ENCODE measurements at places on chromosomes 3 and 15.

DNA sequence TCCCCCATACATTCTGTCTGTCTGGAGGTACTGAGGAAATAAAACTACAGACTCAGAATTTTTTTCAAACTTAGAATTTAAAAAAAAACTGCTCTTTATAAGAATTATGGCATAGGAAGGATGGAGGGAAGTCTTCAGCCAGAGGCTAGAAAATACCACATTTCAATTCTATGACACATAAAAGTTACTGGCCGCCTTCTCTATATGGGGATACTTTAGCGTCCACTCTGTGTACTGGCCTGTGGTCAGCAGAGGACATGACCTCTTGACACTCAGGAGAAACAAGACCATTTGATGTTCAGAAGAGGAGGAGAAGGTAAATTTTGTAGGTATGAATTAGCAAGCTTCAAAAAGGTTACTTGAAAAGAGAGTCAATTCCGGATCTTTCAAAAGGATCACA is 417.4 kb downstream of the MFSD1 start:
- no peak for DNase-seq

DNA sequence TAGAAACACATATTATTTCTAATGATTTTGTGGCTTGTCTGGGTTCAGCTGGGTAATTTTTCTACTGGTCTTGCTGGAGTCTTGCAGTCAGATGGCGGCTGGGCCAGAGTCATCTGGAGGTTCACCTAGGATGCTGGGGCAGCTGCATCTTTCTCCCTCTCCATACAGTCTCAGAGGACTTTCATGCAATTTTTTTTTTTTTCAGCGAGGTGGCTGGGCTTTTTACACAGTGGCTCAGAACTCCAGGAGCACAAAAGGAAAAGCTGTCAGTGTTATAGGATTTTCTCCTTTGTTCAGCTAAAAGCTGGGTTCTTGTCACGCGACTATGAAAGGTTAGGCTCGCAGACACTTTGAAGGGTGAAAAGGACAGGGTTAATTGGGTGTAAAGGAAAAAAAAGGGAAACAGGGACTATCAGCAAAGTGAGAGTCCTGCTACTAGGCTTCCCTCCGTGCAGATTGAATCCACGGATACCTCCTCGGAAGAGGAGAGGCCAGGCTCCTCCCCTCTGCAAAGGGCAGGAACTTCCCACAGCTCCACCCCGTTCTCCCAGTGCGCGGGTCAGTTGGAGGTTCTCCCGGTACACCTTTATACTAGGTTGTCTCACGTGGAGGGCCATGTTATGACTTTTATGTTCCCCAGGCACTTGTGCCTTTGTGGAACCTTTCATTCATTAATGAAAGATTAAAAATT is 44.3 kb downstream of the ADGRG7 start:
- no peak for DNase-seq

GRCh38 chr3:132549890-132550578 is 47.0 kb upstream of the ACKR4 start:
- DNase-seq, result no peak

- DNase-seq, result no peak
Measured at GRCh38 chr15:70276401-70276800, 178.7 kb upstream of the TLE3 start.

DNA sequence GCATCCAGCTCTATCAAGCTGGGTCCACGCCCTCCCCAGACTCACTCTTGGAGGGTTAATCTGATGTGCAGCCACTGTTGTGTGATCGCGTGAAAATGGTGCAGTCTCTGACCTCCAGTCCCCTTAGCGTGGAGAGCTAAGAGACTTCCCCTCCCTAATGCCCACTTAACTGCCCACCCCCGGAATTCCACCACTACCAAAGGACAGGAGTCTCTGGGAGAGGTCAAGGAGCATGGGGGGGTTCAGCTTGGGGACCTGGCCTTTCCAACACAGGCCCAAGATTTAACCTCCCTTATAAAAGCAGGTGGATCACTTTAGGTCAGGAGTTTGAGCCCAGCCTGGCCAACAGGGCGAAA is 48.8 kb downstream of the CCDC12 start:
- DNase-seq, result no peak

GRCh38 chr3:45283471-45283870 is 57.4 kb upstream of the TMEM158 start:
- DNase-seq, result no peak

- DNase-seq, result no peak
Measured at GRCh38 chr3:196149375-196149774, 61.8 kb downstream of the ZDHHC19 start.

DNA sequence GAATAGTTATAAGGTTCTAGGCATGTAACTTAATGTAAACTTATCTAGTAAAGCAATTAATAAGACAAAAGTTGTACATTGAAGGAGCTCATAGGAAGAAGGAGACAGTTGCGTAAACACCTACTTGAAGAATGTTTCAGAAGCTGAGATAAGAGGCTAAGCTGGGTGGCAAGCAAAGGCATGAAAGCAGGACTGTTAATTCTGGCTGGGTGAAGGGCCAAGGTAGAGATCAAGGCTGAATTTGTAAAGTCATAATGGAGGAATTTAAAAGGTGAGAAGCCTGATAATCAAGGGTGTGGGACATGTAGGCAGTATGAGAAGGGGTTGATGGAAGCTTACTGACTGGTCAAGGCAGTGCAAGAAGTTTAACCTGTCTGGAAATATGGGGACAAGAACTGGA is 80.4 kb upstream of the TGFBR2 start:
- DNase-seq, result no peak

DNA sequence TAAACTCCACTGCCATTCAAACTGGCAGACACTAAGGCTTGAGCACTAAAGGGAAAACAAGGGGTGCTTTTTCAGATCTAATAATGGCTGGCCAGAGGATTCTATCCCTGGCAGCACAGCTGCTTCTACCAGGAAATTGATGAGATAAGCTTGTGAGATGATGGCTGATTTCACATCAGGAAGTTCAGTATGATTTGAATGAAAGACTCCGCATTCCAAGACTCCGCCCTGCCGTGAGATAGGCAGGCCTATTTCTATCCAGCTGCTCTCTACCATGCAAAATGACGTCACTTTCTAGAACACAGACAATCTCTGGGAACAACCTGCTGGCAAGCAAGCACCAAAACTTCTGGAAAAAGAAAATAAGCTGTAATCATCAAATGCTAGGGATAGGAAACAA is 171.8 kb downstream of the WDR76 start:
- DNase-seq, result no peak

- DNase-seq, result no peak
Measured at GRCh38 chr3:19250959-19251610, 102.8 kb downstream of the KCNH8 start.

DNA sequence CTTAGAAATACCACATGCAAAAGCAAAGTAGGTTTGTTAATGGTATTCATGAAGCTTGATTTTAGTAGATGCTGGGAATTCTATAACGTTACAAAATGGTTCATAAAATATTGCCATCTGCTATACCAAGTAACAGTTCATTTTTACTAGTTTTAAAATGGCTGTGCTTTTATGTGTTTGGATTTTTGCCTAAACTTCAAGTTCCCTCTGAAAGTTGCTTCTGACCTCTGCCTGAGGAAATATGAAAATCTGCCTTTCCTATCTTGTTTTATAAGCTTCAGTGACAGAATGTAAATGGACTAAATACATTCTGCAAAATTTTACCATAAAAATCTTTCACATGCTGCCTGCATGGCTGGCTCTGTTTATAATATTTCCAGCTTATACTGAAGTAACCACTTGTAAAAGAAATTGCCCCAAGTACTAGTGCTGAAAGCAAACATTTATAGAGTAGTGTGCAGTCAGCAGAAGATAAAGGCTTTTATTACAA is 560.7 kb upstream of the ROBO2 start:
- no peak for DNase-seq

GRCh38 chr15:75454471-75455378 is 3.2 kb upstream of the SIN3A start:
- peak; percentile 74 for DNase-seq

GRCh38 chr3:50303013-50303815 is at the start of gene HYAL1:
HYAL1 (minus strand) TSS chr3:50303574; CDS start chr3:50302956, 618 bp downstream.
- no peak for DNase-seq

GRCh38 chr3:61649381-61650170 is 88.2 kb downstream of the PTPRG start:
- no peak for DNase-seq

DNA sequence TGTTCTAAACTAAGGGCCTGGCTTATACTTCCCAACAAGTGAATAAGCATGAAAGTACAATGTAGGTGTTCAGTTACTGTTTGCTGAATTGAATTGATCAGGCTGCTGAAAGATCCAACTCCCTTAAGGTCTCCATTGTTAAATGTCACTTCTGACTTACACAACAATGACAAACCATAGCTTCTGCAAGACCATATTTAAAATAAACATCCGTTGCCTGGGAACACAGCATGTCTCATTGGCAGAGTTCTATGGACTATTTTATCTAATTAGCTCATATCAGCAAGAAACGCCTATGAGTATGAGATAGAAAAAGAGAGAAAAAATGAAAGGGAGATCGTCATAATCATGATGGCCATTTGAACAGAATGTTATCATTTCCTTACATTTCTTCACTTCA is 605.4 kb downstream of the FGF12 start:
- DNase-seq, result no peak

DNA sequence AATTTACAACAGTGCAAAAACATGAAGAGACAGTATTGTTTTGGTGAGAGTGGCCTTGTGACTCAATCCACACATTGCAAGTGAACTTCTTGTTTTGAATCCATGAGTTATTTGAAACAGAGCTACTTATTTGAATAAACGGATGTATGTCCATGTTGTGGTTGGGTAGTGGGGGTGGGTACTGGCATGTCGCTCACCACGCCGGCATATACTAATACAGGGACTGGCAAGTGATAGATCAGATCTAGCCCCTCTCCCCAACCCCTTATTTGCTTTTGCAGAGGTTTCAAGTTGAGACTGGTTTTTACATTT is 83.8 kb downstream of the EDEM1 start:
- DNase-seq, result no peak

- DNase-seq, result no peak
Measured at GRCh38 chr3:126525853-126526667, 2.1 kb downstream of the CHST13 start.

GRCh38 chr15:37206690-37207089 is 106.3 kb upstream of the MEIS2 start:
- DNase-seq, result no peak

DNA sequence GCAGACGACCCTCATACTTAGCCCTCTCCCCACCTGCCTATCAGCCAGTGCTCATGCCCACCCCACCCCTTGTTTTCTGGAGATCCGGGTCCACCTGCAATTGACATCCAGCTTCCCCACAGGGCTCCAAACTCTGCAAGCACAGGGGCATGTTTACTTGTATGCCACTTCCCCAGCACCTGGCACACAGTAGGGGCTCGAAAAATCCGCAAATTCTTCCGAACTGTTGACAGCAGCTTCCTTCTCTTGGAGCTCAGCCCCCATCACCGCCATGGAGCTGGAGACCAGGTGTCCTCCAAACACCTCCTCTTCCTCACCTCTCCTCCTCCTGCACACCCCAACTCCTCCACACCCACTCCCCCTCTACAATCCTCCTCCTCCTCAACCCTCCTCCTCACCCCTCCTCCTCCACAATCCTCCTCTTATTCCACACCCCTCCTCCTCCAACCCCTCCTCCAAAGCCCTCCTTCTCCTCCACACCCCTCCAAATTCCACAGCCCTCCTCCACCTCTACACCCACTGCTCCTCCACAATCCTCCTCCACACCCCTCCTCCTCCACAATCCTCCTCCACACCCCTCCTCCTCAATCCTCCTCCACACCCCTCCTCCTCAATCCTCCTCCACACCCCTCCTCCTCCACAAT is 70.4 kb upstream of the BLM start:
- no peak for DNase-seq

DNA sequence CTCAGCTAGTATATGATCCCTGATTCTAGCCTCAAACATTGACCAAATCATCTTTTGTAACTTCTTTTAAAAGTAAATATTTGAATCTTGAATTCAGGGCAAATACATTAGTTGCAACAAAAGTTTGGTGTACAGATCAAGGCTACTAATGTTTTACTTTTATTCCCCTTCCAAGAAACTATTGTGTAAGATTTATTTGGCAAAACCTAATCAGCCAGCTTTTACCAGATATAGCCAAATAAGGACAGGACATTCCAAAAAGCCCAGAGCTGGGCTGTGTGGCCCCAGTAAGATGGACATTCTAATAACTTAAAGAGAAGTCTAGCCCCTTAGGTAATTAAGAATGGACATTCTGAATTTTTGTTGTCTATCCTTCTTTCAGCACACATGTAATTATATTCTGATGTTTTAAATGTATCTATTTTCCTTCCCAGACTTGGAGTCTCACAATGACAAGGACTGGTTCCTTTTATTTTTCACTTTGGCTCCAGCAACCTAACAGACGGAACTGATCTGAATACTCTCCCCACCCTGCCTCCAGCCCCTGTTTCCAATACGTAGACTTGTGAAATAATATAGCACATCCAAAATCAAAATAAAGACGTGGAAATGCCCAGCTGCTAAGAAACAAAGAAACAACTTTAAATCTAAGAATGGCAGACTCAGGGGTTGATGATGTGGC is 48.1 kb downstream of the STARD5 start:
- no peak for DNase-seq

- DNase-seq, result no peak
Measured at GRCh38 chr3:41317718-41318117, 118.4 kb downstream of the CTNNB1 start.

DNA sequence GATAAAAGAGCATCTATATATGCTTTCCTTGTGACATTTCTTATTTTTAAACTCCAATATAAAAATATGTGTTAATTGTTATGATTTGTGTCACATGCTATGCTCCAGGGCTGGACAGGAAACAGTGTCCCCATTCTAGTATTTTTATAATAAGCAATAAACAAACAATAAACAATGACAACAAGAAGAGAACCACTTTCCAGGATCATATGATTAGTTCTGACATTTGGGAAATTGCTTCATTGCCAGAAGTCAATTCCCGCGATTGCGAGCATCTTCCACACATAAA is 260.9 kb downstream of the FHIT start:
- no peak for DNase-seq

- DNase-seq, result no peak
Measured at GRCh38 chr3:47838503-47838902, 35.6 kb downstream of the DHX30 start.

DNA sequence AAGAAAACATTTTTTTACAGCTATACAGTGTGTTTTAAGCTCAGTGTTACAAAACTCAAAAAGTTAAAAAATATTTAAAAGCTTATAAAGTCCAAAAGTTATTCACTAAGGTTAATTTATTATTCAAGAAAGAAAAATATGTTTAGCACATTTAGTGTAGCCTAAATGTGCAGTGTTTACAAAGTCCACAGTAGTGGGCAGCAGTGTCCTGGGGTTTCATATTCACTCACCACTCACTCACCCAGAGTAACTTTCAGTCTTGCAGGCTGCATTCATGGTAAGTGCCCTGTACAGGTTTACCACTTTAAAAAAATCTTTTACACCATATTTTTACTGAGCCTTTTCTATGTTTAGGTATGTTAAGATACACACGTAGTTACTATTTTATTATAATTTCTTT is 300.2 kb upstream of the TRIM42 start:
- DNase-seq, result no peak

- no peak for DNase-seq
Measured at GRCh38 chr3:194134231-194134756, 1.7 kb upstream of the HES1 start.

GRCh38 chr3:169299889-169300288 is 363.6 kb downstream of the MECOM start:
- no peak for DNase-seq

Data from amygdala (tissue), 56 donors.